A549 treated with CpdA at 1 μM for 4 hours (cell line): ENCODE measurements at places on chromosomes 12 and 14. TPM values are rescaled to one million over a fixed set of nuclear protein-coding genes. Genes with fewer than 3 reads are reported as not detected.

SAMD15 gene
- total RNA-seq, result 1.6 to 3.0 TPM (median 2.2 TPM) in 5 replicates

CLEC4A gene
- total RNA-seq, result 0.10 TPM in 1 of 5 replicates, not detected in the others

PTPRQ gene
- 0.02 to 0.05 TPM (median 0.04 TPM) in 4 of 5 replicates, not detected in the other for total RNA-seq

NOS1 gene
- total RNA-seq, result 0.52 to 0.92 TPM (median 0.61 TPM) in 5 replicates

GPRC5D gene
- total RNA-seq, result not detected in 5 replicates

NFE2 gene
- 0.09 to 0.24 TPM (median 0.14 TPM) in 4 of 5 replicates, not detected in the other for total RNA-seq

LALBA gene
- total RNA-seq, result not detected in 5 replicates

ADCY6 gene
- total RNA-seq, result 11.0 to 17.3 TPM (median 14.5 TPM) in 5 replicates

MUCL1 gene
- not detected in 5 replicates for total RNA-seq

KDM5A gene
- 17.0 to 27.7 TPM (median 19.6 TPM) in 5 replicates for total RNA-seq

LMNTD1 gene
- not detected in 5 replicates for total RNA-seq

CIDEB gene
- 0.18 to 0.50 TPM (median 0.32 TPM) in 5 replicates for total RNA-seq

PLA2G1B gene
- total RNA-seq, result not detected in 5 replicates

NPFF gene
- not detected in 5 replicates for total RNA-seq

RERGL gene
- total RNA-seq, result not detected in 5 replicates

JDP2 gene
- 15.7 to 25.3 TPM (median 22.0 TPM) in 5 replicates for total RNA-seq

AQP2 gene
- total RNA-seq, result not detected in 5 replicates

POU6F1 gene
- 1.2 to 2.8 TPM (median 1.9 TPM) in 5 replicates for total RNA-seq

RNASE4 gene
- total RNA-seq, result 5.4 to 9.5 TPM (median 7.2 TPM) in 5 replicates

KIF5A gene
- 0.17 to 0.31 TPM (median 0.23 TPM) in 5 replicates for total RNA-seq

LYZ gene
- total RNA-seq, result 0.11 to 0.64 TPM (median 0.35 TPM) in 3 of 5 replicates, not detected in the others

SPX gene
- total RNA-seq, result 1.3 to 2.1 TPM (median 2.0 TPM) in 5 replicates

SMCO3 gene
- total RNA-seq, result 0.03 TPM in 1 of 5 replicates, not detected in the others

MYH6 gene
- not detected in 5 replicates for total RNA-seq

NTS gene
- 61.9 to 82.2 TPM (median 75.1 TPM) in 5 replicates for total RNA-seq

LRRC9 gene
- total RNA-seq, result not detected in 5 replicates

ETV6 gene
- total RNA-seq, result 4.6 to 6.5 TPM (median 4.7 TPM) in 5 replicates
